ENCODE measurements at places on chromosomes 5 and 9.

DNA sequence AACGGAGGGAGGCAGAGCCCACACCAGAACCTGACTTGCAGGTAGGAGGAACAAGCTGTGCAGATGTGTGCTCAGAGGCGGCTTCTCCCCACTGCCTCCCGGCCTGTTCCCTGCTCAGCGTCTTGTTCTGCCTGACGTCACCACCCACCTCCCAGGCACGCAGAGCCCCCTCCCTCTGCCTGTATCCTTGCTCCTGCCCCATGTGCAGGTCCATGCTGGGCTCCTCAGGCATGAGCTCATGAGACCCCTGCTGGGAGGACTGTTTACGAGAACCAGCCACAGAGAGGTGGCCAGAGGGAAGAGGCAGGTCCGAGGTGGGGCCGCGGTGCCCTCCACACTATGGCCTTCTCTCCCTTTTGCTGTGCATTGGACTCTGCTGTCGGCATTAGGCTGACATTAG, 45.5 kb downstream of the SLC6A3 start:
- DNase-seq, result no peak

- DNase-seq, result no peak
Measured at GRCh38 chr5:140018920-140019644, 24.0 kb downstream of the NRG2 start.

DNA sequence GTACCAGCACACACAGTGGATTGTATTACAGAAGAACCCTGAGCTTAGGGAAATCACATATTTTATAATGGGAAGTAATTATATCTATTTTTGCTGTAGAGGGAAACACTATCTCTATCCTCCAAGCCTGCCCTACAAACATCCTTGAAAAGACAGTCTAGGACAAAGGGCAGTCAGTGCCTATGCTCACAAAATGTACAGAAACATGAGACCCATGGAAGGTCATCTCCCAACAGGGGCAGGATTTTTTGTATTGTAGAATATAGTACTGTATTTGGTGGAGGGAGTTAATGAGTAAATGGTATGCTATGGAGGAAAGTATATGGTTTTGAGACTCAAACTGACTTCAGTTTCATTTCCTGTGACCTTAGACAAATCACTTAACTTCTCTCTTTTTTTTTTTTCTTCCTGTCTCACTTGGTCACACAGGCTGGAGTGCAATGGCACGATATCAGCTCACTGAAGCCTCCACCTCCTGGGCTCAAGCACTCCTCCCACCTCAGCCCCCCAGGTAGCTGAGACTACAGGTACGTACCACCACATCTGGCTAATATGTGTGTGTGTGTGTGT, 5.8 kb upstream of the RAB14 start:
- DNase-seq, result no peak

DNA sequence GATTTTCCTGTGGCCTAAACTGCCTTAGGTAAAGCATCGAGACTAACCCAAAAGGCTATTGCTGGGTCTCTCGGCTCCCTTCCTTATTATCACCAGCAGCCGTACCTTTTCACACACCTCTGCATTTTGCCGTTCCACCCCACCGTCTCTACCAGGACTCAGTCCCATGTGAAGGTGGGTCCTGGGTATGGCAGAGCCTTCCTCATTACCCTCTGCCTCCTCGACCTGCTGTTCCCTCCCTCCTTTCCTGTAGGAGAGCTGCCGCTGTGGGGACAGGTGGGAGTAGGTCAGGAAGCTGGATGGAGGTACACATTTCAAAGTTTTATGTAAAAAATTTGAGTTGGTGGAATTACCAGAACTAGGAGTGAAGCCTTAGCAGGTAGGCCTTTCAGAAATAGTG, 1.8 kb downstream of the CCL28 start:
- DNase-seq, result no peak

DNA sequence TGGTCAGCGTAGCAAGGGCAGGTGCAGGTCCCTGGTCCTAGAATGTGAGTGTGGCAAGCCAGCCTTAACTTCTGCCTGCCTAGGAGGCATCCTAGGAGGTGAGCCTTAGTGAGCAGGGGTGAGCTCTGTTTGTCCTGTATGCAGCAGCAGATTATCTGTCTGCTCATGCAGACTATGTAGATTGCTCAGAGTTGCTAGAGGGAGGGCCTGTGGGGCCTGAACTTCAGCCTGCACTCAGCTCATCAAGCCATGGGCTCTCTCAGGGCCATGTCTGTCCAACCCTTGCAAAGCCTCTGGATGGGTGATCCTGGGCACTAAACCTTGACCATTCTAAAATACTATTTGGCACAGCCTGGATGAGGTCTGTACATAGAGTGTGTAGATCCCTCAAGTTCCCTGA, 8.5 kb upstream of the CTSL start:
- DNase-seq, result no peak

- no peak for DNase-seq
Measured at GRCh38 chr9:87562530-87563170, 65.0 kb downstream of the DAPK1 start.

DNA sequence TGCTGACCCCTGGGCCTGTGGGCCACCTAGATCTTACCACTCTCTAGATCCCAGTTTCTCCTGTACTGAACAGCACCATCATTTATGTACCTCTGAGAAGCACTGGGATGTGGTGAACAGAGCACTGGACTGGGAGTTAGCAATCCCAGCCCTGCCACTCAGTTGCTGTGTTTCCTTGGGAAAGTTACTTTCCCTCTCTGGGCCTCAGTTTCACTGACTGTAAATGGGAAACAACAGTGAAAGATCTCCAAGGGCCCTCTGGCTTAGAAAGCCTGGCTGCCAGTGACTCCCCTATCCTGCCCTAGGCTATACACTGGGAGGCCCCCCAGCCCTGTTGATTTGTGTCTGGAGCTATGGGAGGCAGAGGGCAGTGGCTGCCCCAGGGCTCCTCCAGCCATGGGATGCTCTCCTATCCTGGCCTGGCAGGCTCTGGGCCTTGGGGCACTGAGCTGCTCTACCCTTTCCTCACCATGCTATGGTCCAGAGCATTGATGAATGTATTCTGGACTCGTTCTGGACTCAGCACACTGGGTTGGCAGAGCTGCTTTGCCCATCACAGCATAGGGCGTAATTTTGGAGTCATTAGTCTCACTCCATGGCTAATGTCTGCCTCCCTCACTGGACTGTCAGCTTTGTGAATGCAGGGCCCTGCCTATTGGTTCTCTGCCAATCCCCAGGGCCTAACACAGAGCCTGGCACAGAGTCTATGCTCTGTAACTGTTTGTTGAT, 99.3 kb downstream of the RGS3 start:
- DNase-seq, result no peak

Measured in neural crest cell (in vitro differentiated cells).